CD4-positive, alpha-beta T cell (primary cell): ENCODE measurements at places on chromosomes 4 and X. TPM values are rescaled to one million over a fixed set of nuclear protein-coding genes. Genes with fewer than 3 reads are reported as not detected.

GAGE13 gene
- not detected for total RNA-seq

PRSS12 gene
- not detected for total RNA-seq

CT45A3 gene
- total RNA-seq, result not detected

MAGIX gene
- 0.89 TPM for total RNA-seq

SPANXC gene
- total RNA-seq, result not detected

ZNF732 gene
- total RNA-seq, result not detected

TASL gene
- 0.75 TPM for total RNA-seq

SPANXD gene
- not detected for total RNA-seq

DNA sequence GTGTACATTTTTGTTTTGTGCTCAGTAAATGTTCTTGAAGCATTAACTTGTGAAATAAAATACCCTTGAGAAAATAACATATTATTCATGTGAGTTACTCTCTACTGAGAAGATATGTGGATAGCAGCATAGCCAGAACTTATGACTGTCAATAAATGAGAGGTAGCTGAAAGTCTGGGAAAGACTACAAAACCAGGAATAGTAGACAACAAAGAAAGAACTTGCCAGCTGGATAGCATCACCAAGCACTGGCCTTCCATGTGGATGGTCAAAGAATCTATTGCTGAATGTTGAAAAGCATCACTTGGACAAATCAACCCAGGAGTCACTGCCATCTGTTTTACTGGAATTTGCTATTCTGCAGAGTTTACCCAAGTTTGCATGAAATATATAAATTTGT lies 650.0 kb upstream of the HTR2C start:
- DNase-seq, result no peak

GRCh38 chrX:2321411-2321810 lies 179.4 kb downstream of the DHRSX start:
- no peak for DNase-seq

DNA sequence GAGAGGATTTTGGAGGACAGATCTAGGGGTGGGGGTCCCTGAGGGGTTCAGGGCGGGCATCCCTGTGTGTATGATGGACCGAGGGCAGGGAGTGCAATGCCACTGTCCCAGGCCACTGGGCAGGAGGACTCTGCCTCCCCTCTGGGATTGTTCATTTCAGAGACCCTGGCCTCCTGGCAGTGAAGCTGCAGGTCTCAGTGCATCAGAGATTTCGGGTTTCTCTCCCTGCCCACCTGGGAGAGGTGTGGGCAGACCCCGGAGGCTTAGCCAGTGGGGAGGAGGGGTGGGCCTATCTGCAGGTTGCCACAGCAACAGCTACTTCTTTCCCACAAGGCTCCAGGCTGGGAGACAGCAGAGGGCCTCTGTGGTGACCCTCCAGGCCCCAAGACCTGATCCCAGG lies 80.1 kb upstream of the LRPAP1 start:
- DNase-seq, result no peak

DNA sequence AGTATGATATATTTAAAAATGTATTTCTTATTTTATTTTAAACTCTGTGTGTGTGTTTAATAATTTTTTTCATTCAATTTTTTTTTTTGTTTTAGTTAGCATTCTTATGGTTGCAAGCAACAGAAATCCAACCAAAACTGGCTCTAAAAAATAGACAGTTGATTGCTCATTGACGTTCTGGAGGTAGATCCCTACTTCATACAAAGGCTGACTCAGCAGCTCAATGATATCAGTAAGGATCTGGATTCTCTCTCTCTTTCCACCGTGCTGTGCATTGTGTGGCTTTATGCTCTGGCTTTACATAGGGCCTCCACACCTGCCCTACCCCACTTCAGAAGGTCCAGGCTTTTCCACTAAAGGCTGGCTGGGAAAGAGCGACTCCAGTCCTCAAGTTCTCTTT lies 117.8 kb downstream of the UCHL1 start:
- DNase-seq, result no peak

- DNase-seq, result no peak
Measured at GRCh38 chr4:88585917-88586316, 6.4 kb upstream of the HERC3 start.

DNA sequence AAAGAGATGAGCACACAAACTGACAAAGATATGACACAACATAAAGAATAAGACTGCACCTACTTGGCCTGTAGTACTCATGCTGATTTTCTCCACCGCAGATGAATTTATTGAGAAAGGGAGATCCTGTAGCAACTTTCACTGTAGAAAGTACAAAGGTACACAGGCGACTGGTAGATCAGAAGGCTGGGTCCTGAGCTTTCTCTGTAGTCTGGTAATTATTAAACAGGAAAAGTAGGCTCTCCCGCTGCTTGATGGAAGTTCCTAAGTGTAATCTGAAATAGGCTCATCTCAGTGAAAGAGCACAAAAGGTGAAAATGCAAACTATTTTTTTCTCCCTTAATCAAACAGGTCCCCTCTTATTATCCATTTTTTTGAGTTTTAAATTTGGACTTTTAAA lies at the start of gene ADH6:
TSS of gene ADH6 (minus strand) at position 175 of the 400 bp plus-strand sequence. CDS start at position 81, 94 bp downstream.
- no peak for DNase-seq

- no peak for DNase-seq
Measured at GRCh38 chr4:69122476-69122875, 26.2 kb downstream of the UGT2B7 start.

GRCh38 chr4:148649652-148650331 lies 207.6 kb upstream of the NR3C2 start:
- no peak for DNase-seq

DNA sequence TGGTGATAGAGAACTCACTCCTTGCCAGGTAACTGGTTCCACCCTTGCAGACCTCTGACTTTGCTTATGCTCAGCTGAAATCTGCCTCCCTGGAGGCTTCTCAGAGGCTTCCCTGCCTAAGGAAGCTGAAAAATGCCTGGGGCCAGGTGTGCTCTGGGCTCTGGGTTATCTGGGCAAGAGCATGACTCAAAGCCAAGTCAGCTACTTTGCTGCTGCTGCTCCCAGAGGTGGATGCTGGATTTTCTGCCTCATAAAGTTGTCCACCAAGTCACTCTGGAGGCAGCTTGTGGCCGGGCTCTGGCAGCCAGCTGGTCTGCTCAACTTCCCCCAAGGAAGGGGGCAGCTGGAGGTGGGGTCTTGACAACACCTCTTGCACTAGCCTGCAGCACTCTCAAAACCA lies 132.7 kb downstream of the PJA1 start:
- no peak for DNase-seq

DNA sequence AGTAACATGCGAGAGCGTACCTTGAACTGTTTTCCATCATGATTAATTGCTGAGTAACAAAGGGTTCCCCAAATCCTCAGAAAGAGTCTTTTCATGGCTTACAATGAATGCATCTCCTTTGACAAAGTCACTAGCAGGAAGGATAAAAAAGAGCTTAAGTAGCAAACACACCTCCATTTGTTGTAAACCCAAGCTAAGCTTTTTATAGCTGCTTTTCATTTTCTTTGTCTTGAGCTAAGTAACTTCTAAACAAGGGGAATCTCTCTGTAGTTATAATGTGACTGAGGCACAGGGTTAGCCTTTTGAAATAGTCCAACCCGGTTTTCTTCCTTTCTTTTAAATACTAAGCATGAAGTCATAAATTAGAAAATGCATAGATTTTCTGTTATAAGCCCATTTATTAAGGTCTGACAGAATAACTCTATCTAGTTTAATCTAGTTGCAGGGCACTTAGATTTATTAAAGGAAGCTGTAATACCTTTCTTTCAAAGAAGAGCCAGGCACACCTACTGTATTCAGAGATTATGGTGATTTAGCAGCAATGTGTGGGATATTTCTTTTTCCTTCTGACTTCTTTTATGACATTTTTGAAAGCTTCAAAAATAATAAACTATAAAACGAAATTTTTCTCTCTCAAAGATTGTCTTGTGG lies 226.9 kb upstream of the SMIM31 start:
- no peak for DNase-seq

GRCh38 chrX:86121916-86122315 lies 26.3 kb upstream of the DACH2 start:
- DNase-seq, result no peak

GRCh38 chr4:6840062-6840976 lies 57.8 kb downstream of the KIAA0232 start:
- DNase-seq, result no peak

DNA sequence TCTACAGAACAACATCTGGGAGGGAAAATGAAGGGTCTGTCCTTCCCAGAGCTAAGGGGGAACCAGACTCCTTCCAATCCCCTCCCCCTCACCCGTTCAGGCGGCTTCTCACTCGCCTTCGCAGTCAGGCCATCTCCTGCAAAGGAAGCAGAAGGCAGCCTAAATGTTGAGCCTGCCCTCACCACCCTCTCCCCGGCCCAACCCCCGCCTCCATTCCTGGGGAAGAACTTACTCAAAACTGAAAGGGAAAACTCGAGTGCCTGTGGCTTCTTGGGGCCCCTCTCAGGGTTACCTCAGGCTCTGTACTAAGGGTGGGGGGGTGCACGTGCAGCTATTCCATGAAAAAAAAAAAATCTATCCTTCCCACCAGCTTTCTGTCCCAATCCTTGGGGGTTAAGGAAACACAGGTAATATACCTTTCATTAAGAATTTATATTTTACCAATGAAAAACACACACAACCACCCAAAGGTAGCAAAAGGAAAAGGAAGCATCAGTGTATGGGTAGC lies 2.4 kb downstream of the ZMYM3 start:
- no peak for DNase-seq

DNA sequence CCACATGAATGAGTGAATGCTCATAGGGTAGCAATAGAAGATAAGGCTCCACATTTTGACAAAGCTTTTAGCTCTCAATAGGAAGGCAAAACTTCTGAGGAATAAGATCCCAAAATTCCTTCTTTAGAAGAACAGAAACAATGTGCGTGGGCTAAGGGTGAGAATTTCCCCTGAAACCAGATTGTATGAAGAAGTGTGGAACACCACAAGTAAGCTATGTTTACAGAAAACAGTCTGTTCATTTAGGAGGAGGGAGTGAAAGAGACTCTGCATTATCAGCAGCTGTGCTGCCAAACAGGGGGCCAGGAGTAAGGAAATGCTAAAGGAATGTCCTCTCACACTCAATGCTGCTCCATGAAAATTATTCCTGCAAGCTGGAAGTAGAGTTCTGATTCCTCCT lies 851.6 kb downstream of the CENPC start:
- no peak for DNase-seq

GRCh38 chrX:39762266-39762841 lies 335.4 kb downstream of the BCOR start:
- DNase-seq, result no peak

DNA sequence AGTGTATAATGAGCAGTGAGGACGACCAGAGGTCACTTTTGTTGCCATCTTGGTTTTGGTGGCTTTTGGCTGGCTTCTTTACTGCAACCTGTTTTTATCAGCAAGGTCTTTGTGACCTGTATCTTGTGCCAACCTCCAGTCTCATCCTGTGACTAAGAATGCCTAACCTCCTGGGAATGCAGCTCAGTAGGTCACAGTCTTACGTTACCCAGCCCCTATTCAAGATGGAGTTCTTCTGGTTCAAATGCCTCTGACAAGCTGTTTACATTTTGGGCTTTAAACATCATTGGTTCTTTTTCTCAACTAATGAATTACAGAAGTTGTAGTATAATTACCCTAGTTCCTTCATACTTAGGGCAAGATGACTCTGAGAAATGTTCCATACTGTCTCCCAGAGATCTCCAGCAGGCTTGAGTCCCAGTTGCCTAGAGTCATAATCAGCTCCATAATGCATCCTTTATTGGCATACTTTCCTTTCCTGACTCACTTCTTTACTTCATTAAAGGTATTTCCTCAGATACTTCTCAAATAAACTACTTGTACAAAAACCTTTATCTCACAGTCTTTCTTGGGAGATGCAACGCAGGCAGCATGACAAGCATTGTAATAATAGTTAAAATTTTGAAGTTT lies 136.5 kb downstream of the KDM6A start:
- DNase-seq, result no peak

DNA sequence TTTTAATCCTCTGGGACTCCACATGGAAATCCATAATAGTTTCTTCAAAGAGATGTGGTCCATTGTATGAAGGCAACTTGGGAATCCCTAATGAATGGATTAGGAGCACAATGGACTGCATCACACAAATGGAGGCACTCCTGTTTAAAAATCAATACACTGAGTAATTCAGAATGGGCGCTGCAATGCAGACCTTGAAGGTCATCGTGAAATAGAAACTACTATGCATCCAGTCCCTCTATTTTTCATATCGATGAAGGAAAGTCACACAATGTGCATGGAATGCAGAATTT lies 98.8 kb upstream of the EGFL6 start:
- no peak for DNase-seq

DNA sequence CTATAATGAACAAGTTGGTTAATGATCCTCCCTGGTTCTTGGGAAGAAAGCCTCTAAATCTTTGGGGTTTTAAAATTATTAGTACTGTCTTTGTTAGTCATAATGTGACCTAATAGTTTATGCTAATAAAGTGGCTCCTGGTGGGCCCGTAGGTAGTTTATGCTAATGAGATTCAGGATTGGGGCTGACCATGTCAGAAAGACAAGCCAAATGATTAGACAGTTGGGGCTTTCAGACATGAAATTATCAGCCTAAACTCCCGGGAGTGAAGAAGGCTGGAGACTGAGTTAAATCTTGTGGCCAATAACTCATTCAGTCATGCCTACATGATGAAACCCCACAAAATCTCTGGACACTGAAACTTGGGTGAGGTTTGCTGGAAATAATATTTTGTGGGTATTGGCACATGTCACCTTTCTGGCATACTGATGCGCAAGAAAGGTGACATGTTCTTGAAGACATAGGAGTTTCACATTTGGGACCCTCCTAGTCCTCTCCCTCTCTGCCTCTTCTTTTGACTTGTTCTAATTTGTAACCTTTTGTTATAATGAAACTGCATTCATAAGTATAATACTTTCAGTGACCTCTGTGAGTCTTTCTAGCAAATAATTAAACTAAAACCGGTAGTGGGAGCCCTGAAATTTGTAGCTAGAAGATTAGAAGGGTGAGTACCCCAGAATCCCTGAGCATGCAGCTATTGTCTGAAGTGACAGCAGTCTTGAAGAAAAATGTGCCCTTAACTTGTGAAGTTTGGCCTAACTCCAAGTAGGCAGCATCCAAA lies 196.8 kb upstream of the FSTL5 start:
- no peak for DNase-seq

DNA sequence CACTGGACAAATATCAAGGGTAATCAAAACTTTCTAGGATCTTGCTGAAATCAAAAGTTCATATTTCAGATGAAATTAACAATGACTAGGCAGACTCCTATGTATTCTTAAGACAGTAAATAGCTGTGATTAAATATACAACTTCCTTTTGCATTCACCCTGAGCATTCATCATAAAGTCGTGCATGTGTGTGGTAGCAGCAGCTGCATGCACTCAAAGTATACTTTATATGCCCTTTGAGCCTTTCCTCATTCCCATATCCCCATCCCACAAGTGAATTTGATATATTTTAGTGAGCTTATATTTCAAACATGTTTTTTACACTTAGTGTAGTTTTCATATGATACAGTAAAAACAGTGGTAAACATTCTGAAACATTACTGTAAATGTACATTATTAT lies 959.0 kb downstream of the C4orf33 start:
- no peak for DNase-seq

- DNase-seq, result no peak
Measured at GRCh38 chr4:2217726-2218125, 24.2 kb downstream of the HAUS3 start.

DNA sequence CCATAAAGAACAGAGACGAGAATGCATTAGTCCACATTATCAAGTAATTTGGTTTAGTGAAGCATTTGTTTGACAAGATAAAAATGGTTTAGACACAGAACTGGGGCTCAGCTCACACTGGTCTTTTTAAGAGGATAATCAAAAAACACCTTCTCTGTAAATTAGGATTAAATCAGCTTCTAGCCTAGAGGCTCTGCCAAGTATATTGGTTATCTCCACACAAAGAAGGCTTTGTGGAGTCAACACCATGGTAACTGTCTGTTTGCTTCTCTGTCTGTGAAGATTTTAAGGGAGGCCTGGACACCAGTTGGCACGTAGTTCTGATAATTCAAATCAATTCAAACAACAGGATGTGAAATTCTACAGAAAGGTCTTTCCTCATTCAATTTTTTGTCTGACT lies 687.0 kb downstream of the DMD start:
- no peak for DNase-seq
